DMS153 (cell line): ENCODE measurements at places on chromosomes 4 and X.

GRCh38 chr4:24380957-24381665 lies 203.2 kb downstream of the DHX15 start:
- no peak for DNase-seq

DNA sequence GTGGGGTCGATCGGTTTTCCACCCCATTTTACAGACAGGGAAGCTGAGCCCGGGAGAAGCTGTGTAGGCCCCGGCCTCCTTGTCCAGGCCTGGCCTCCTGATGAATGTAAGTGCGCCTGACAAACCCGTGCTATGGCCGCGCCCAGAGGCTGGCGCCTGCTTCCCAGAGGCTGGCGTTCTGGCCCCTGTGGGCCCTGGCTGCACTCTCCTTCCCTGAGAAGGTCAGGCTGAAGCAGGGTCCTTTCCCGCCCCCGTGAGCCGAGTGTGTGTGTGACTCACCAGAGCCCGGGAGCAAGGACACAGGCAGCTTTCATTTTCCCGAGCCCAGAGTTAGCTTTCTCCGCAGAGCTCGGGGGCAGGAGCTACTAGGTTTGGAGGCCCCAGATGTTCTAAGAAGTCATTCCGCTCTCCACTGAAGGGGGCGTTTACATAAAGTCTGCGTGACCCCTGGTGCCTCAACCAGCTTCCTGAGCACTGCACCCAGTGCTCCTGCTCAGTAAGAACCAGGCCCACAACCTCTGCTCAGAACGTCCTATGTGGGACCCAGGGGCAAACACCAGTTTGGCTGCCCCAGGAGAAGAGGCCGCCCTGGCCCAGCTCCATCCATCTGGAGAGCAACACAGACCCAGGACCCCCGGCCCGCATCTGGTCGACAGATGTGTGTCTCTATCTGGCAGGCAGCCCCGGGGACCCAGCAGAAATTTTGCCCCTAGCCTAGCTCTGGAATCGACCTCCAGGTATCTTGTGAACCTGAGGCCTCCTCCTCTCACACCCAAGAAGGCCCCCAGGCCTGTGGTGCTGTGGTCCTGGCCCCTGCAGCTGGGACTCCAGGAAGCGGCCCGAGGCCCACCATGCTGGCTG lies 13.6 kb downstream of the UVSSA start:
- no peak for DNase-seq

DNA sequence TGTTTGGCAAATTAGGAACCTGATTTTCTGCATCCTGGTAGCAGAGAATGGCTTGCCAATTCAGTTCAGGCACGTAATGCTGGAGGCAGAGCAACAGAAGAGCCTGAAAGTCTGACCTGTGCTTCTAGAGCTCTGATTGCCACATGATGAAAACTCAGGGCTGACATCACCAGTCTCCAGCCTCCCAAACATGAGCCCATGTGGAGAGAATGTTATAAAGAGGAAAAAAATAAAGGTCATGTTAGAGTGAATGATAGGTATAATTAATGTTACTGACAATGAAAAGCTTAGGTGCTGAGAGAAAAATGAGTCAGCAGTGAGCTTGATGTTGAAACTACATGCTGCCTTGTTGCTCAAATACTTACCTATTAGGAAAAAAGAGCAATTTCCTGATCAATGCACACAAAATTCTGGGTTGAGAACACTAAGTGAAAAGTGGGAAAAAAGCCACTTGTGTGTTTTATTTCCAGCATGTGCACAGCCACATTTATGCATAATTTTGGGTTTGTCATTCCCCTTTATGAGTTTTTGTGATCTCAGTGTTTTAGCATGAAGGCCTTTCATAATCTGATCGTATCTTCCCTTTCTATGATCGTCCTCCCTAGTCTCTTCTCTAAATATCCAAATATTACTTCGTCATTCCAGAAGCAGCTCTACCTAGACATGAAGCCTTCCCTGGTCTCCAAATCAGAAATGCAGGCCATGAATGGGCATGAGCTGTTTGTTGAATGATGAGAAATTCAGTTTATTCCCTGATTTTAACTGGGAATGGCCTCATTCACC lies 113.3 kb upstream of the CPEB2 start:
- no peak for DNase-seq

- no peak for DNase-seq
Observed at GRCh38 chr4:164595751-164596150, 158.2 kb upstream of the SMIM31 start.

DNA sequence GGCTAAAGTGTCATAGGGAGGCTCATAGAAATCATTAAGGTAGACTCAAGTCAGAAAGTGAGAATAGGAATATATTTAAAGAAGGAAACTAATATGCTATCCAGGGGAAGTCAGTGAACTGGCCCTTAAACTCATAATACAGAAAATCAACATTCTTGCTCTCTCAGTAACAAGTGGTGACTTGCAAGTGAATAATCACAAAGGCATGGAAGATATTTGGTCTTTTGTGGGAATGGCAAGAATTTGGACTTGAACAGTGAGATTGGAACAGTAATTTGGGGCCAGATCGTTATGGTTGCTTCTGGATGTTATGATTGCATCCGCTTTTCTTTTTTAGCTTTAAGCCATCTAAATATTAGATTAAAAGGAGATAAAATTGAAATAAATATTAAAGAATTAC lies 103.8 kb downstream of the TBC1D19 start:
- DNase-seq: no peak

- no peak for DNase-seq
Observed at GRCh38 chr4:3768842-3769641, 2.9 kb downstream of the ADRA2C start.

DNA sequence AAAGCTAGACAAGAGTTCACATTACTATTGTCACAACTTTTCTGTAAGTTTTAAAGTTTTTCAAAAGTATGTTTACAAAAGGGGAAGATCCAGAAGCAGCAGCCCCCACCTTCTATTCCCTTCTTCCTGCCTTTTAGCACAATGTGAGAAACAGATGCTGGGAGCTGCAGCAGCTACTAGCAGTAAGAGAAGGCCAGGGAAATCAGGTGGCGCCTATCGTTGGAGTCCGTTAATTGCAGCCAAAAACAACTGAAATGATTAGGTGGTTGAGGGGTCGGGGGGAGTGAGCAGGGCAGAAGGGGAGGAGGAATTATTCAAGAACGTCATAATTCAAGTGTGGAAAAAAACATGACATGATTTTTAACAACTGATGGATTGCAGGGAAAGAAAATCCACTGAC lies 27.4 kb downstream of the FRYL start:
- DNase-seq: no peak

DNA sequence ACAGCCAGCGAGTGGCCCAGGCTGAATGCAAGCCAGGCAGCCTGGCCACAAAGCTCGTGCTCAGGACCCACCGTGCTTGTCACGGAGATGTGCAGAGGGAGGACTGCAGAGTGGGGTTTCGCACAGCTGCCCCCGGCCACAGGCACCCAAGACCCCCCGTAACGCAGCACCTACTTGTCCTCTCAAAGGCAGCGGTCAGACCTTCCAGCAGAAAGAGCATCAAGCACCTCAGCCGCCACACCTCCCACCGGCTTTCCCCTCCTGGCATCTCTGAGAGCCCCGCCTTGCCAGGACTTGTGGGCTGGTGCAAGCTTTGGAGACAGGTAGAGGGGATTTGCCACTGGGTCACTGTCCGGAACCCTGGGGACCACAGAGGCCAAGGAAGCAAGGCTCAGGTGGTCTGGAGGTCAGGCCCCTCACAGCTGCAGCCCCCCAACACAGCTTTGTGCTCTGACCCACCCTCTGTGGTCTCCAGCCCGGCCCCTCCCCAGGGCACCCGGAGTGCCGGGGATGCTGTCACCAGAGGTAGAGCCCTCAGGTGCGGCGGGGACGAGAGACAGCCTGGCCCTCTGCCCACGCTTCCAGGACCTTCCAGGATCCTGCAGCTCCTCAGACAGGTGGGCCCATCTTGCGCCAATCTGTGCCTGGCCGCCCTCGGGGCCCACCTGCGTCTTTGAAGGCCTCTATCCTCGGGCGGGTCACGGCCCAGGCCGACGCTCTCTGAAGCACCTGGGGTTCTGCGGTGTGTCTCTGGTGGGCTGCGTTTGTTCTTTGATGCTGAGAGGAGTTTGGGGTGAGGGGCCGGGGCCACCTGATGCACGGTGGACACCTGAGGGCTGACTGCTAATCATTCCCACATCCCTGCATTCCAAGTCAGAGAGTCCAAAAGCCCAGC lies 34.4 kb upstream of the HMX1 start:
- DNase-seq: no peak
